ENCODE measurements at places on chromosomes 2 and 18. TPM values are rescaled to one million over a fixed set of nuclear protein-coding genes. Genes with fewer than 3 reads are reported as not detected.

PID1 gene
- total RNA-seq = 11.3 TPM

DPP10 gene
- 0.38 TPM for total RNA-seq

UGT1A10 gene
- total RNA-seq = not detected

TGFBRAP1 gene
- total RNA-seq = 11.2 TPM

TMEM37 gene
- total RNA-seq = 16.4 TPM

WDSUB1 gene
- 5.8 TPM for total RNA-seq

PDCD1 gene
- total RNA-seq = 1.2 TPM

PSMG2 gene
- 43.8 TPM for total RNA-seq

MPP4 gene
- 0.10 TPM for total RNA-seq

MAP3K19 gene
- not detected for total RNA-seq

KCNG2 gene
- 0.15 TPM for total RNA-seq

NCKAP5 gene
- total RNA-seq = 6.2 TPM

CRYGD gene
- not detected for total RNA-seq

CCDC121 gene
- total RNA-seq = 3.6 TPM

CARF gene
- 8.0 TPM for total RNA-seq

DNA sequence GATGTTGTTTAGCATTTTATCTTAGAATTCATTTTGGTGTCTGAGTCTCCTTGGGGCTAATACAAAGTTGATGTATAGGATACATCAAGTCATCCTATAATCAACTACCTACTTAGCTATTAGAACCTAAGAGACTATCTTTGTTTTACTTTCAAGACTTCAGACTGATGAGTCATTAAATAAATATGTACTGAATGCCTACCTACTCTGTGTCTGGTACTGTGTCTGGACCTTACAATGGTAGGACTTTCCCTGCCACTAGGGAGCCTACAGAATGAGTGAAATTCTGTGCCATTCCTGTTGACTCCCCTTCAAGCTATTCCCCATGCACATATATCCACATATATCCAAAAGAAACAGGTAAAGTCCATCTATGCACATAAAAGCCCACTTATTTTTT lies 114.5 kb downstream of the ERBB4 start:
- DNase-seq = no peak

- DNase-seq = no peak
These were observed 205.4 kb downstream of the RAB3GAP1 start for GRCh38 chr2:135257383-135258090.

- DNase-seq = no peak
These were observed 276.4 kb downstream of the RPIA start for GRCh38 chr2:88967844-88968243.

- no peak for DNase-seq
These were observed 269.5 kb upstream of the ZSWIM2 start for GRCh38 chr2:187118331-187119099.

- no peak for DNase-seq
These were observed 124.5 kb upstream of the BARD1 start for GRCh38 chr2:214934006-214934405.

- DNase-seq = no peak
These were observed 13.3 kb upstream of the CNRIP1 start for GRCh38 chr2:68333009-68333408.

DNA sequence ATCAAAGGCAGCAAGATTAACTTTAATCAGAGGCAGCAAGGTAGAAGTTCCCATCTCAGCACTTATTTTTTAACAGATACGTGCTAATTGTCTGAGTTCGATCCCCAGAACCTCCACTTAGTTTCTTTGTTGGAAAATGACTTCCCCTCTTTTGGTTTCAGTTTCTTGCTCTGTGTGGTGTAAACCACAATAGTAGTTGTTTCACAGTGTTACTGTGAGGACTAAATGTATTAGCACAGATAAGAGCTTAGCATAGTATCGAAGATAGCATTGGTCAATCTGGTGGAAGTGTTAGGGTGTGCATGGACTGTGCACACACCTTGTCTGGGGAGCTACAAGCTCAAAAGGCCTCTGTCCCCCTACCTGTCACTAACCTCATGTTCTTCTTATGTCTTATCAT lies 988.3 kb upstream of the GYPC start:
- no peak for DNase-seq

DNA sequence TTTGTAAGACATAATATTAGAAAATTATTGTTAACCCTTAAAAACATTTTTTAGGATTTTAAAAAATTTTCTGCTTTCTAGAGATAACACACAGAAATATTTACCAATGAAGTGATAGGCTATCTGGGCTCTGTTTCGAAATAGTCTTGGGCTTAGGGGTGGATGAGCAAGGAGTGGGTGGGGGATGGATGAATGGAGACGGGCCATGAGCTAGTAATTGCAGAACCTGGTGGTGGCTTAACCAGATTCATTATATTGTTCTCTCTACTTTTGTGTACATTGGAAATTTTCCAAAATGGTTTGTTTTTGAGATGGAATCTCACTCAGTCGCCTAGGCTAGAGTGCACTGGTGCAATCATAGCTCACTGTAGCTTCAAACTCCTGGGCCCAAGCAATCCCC lies 89.6 kb downstream of the TCF7L1 start:
- no peak for DNase-seq

DNA sequence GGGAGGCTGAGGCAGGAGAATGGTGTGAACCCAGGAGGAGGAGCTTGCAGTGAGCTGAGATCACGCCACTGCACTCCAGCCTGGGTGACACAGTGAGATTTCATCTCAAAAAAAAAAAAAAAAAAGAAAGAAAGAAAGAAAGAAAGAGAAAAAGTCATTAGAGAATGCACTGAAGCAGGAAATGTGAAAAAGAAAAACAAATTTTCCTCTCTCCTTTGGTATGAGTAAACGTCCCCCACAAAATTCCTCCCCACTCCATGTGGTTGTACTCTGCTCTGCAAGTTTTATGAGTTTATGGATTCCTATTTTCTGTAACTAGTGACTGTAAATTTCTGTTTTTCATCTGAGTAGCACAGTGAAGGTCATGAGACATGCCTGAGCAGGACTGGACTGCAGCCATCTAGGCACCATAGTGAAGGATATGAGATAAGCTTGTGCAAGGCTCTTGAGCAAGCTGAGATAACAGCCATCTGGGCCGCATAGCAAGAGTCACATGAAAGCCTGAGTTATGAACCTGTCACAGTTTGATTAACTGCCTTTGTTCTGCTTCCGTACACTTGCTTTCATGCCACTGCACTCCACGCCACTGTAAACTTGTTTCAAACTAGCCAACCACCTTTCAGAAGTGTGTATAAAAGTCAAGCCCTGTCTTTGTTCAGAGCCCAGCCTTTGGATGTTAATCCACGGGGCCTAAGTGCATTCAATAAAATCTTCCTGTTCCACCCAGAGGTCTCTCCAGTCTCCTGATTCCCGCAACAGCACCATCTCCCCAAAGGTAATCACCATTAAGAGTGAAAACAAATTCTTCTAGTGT lies 50.2 kb downstream of the SKA1 start:
- DNase-seq = peak; percentile 63

DNA sequence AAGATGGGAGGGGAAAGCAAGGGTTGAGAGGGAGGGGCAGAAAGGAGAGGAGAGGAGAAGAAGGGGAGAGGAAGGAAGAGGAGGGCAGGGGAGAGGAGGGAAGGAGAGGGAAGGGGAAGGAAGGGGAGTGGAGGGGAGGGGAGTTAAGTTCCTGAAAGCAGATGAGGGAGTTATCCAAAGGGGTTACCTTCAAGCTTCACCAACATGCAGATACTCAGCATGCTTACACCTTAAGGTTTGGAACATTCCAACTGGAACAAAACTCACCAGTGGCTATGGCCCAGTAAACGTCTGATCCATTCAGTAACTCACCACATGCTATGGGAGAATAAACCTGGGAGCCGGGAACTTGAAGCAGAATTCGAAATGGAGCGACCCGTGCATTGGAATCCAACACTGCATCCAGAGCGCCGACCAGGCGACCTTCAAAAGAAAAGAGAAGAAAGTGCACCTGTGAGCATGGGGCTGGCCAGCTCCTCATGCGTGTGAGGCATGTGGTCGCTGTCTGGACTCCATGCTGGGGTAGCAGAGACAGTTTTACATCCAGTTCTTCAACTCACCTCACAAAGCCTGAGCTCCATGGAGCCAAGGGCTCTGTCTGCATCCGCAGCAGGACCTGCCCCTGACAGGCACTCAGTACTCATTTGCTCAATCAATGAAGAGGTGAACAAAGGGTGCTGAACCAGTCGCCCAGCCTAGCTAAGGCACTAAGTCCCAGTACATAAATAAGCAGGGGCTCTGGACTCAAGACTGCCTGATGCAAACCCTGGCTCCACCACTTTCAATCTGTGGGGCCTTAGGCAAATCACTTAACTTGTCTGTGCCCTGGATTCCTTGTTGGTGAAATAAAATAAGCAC lies 61.0 kb downstream of the TBC1D8 start:
- no peak for DNase-seq

- DNase-seq = no peak
These were observed 17.2 kb downstream of the LNPK start for GRCh38 chr2:175984846-175985245.

- DNase-seq = no peak
These were observed 118.8 kb downstream of the CTIF start for GRCh38 chr18:48657447-48658120.

GRCh38 chr2:23692851-23693605 lies 233.9 kb downstream of the ATAD2B start:
- DNase-seq = peak; percentile 9

- no peak for DNase-seq
These were observed 53.8 kb upstream of the ASB18 start for GRCh38 chr2:236317938-236318396.

DNA sequence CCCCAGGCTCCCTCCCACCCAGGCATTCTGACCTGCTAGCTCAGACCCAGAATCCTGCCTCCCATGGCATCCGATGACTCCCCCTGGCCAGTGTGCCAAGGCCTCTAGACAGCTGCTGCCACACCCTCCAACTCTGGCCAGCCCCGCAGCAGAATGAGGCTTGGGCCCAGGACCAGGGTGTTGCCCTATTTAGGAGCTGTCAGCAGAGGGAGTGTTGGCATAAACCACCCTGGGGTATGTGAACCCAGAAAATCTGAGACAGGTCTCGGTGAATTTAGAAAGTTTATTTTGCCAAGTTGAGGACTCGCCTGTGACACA lies 134.3 kb downstream of the KLHL29 start:
- DNase-seq = no peak

GRCh38 chr2:235594041-235594440 lies 100.2 kb downstream of the AGAP1 start:
- DNase-seq = no peak

GRCh38 chr2:46923041-46923528 lies 7.5 kb upstream of the MCFD2 start:
- no peak for DNase-seq

DNA sequence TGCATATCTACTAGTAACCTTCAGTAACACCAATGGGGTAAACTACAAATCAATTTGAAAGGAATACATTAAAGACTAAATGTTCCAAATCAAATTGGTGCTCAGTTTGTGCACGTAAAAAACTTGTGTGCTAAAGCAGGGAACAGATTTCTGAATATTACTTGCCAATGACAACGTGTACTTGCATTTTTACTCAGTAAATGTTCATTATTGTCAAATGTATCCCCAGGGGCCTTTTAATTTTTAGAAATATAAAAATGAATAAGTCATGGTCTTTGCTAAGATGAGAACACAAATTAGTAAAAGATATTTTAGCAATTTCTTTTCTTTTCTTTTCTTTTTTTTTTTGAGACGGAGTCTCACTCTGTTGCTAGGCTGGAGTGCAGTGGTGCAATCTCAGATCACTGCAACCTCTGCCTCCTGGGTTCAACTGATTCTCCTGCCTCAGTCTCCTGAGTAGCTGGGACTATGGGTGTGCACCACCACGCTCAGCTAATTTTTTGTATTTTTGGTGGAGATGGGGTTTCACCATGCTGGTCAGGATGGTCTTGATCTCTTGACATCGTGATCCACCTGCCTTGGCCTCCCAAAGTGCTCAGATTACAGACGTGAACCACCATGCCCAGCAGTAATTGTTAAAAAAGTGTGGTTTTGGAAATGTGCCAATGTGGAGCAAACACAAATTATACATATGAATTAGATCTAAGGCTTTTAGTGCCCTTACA lies 52.6 kb downstream of the PMAIP1 start:
- DNase-seq = no peak

DNA sequence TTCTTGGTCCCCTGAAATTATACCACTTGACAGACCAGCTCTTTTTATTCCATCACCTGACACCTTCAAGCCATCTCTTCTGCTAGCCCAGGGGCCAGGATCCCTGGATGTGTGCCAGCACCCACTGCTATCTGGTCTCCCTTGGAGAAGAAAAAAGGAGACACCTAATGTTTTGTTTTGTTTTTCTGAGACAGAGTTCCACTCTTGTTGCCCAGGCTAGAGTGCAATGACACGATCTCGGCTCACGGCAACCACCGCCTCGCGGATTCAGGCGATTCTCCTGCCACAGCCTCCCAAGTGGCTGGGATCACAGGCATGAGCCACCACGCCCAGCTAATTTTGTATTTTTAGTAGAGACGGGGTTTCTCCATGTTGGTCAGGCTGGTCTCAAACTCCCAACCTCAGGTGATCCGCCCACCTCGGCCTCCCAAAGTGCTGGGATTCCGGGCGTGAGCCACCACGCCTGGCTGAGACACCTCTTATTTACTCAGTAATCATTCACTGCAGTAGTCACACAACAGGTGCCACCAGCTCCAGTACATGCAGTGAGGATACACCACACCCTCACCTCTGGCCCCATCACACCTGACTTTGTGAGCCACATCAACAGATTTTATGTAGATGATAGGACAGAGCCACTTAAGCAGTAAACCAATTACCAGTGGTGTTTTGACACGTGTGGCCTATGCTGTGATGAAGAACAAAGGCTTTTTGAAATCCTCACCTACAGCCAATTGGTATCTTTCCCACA lies 42.8 kb upstream of the PCBP1 start:
- no peak for DNase-seq

- no peak for DNase-seq
These were observed 494.7 kb downstream of the BCL11A start for GRCh38 chr2:60058781-60059180.

DNA sequence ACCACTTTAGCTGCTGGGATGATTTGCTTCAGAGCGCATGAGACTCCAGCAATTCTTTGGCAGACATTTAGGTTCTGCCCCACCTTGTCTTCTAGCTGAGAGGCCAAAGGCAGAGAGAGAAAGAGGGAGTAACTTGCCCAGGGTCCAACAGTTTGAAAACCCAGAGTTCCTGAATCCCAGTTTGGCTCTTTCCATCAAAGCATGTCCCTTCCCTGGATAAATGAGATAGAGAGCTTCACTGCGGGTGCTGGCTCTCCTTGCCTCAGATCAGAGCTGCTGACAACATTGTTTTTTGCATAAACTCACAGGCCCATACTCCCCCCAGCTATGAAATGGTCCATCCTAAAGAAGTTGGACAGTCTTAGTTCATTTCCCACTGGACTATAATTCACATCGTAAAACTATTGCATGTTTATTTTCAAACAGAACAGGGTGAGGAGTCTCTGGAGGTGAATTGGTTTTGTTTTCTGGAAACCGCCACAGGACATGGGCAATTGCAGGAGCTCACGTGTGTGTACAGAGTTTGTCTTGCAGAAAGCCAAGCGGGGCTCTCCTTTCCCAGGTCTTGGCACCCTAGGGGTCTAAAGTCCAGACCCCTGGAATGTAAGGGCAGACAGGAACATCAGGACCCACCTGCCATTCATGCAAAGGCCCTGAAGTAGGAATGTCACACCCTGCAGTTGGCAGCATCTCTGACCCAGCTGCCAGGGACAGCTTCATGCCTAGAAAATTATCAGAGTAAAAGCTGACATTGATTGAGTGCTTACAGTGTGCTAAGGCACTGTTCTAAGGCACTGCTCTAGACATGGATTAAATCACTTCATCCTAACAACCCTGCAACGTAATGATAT lies 25.0 kb upstream of the SLC14A2 start:
- no peak for DNase-seq

- DNase-seq = no peak
These were observed 264.0 kb downstream of the SUCLG1 start for GRCh38 chr2:84194949-84195644.

GRCh38 chr2:21972586-21972985 lies 848.8 kb downstream of the TDRD15 start:
- no peak for DNase-seq
